ENCODE measurements at places on chromosomes 2 and 18.
A peak's percentile ranks its signal among the peaks of the same experiment; 100 is the strongest.

GRCh38 chr2:182866461-182867406 lies at the start of gene FRZB:
TSS of gene FRZB (minus strand) at chr2:182866637. CDS start at chr2:182866552, 85 bp downstream.
- DNase-seq: peak; percentile 52

GRCh38 chr2:224927646-224928173 lies 114.6 kb downstream of the DOCK10 start:
- DNase-seq: no peak

- DNase-seq: peak; percentile 87
These were observed 8.7 kb downstream of the CEP68 start for GRCh38 chr2:65064728-65065552.

- DNase-seq: no peak
These were observed 170.1 kb downstream of the LAMA1 start for GRCh38 chr18:6947338-6948030.

- peak; percentile 78 for DNase-seq
These were observed 73.6 kb downstream of the NPAS2 start for GRCh38 chr2:100893392-100894104.

GRCh38 chr2:119305497-119306195 lies 61.0 kb downstream of the C2orf76 start:
- DNase-seq: no peak

GRCh38 chr2:212299333-212299732 lies 239.3 kb downstream of the ERBB4 start:
- no peak for DNase-seq

GRCh38 chr18:62486290-62486964 lies 36.4 kb upstream of the ZCCHC2 start:
- DNase-seq: peak; percentile 13

DNA sequence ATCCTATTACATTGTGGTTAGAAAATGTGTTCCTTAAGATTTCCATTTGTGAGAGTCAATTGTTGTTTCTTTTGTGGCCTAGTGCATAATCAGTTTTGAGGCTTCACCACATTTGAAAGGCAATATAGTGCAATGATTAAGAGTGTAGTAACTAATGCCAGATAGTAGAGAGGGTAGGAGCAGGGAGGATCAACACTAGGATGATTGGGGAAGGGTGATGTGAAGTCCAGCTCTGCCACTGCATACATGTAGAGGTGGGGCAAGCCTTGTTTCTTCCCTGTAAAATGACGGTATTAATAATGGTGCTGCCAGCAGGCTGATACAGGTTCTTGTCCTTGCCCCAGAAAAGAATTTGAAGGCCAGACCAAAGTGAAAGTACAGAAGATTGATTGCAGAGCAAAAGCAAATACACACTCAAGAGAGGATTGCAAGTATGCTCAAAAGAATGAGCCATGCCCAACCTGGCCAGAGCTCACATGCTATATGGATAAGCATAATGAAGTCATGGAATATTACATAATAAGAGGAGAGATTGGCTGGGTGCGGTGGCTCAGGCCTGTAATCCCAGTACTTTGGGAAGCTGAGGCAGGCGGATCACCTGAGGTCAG lies 8.0 kb downstream of the SP100 start:
- no peak for DNase-seq

- no peak for DNase-seq
These were observed 5.8 kb upstream of the PEX13 start for GRCh38 chr2:61011678-61012077.

GRCh38 chr2:120670371-120670770 lies 65.3 kb upstream of the GLI2 start:
- no peak for DNase-seq

DNA sequence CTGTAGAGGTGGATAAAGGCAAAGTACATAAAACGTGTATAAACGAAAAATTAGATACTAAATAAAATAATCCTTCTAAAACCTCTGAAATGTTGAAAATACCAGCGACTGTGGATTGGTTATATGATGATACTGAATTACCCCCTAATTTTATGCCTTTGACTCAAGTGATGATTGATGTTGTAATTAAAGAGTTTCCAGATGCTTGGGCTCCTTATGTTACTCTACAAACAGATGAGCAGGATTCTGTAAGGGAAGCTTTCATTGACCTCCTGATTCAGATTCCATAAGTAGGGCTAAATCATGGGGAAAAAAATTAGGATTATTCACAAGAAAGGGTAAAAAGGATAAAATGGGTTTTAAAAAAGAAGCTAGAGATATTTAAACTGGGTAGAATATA lies 418.2 kb upstream of the SLC39A10 start:
- DNase-seq: no peak

DNA sequence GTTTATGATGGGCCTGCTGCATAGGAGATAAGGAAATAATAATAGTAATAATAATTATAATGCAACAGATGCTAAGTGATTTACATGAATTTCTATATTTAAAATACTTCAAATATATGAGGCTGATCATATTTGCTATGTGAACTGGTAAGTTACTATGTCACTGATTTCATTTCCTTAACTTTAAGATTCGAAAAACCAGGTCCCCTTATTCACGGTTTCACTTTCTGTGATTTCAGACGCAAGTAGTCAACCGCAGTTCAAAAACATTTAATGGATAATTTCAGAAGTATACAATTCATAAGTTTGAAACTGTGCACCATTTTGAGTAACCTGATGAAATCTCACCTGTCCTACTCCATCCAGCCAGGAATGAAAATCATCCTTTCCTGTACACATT lies 1697.1 kb upstream of the LRRTM1 start:
- no peak for DNase-seq

- DNase-seq: no peak
These were observed 142.0 kb downstream of the COL6A3 start for GRCh38 chr2:237271698-237272652.

- peak; percentile 56 for DNase-seq
These were observed 101.0 kb downstream of the UNC80 start for GRCh38 chr2:209872675-209873074.

DNA sequence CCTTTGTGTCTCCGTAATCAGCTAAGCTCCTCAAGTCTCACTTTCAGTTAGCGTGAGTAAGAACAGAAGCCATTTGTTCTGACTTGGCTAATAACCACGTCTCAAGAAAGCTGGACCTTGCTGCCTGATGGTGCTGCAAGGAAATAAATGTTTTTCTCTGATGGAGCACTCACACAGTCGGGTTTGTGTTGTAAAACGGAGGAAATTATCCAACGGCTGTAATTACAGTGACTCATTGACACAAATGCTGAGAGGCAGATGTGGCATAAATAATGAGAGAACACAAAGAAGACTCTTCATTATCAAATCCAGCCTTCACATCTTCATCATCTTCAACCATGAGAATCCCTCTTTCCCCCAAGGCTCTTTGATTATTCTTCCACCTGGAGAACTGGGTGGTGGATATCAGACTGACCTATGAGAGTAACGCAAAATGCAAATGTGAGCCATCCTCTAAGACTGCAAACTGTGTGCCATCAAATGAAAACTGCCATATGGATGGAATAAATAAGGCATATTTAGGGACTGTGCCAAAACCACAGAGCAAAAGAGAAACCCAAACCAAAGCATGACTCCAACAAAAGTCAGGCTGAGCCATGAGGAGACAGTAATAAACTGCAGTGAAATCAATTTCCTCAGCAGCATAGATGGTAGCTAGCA lies 252.6 kb downstream of the RND3 start:
- peak; percentile 71 for DNase-seq

DNA sequence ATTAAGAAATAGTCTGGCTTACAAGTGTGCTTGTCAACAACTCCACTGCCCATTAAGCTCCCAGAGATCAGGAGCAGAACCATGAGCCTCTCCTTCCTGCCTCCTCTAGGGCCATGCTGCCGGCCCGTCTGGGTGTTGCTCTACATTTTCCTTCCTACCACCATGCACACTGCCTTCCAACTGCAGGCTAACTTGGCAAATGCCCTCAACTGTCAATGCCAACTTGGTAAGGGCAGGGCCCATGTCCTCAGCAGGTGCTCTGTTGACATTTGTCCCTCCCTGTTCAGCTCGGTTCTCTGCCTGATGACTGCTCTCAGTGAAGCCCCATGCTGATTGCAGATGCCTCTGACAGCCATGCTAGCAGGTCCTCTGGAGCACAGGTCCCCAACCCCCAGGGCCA lies 345.2 kb downstream of the ALK start:
- no peak for DNase-seq

DNA sequence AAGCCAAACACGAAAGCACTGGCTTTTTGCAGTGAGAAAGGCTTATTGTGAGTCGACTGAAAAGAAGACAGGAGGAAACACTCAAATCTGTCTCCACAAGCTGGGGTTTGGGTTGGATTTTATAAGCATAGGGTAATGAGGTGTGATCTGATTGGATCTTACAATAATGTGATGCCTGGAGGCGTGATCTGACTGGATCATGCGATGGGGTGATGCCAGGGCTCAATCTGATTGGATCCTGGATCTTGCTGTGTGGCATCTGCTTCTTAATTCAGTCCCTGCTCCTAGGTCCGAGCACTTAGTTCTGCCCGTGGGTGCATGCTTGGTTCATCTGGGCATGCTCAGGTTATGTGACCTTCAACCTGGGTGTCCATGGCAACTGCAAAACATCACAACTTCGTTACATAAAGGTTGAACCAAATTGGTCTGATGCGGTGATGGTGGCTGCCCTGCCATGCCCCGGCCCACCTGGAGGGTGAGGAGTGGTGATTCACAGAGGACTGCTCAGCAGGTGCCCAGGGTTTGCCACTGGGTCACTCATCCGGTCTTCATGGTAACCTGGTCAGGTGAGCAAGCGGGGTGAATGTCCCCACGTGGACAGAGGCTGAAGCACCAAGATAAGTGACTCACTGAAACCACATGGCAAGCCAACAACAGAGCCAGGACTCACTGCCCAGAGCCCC lies 111.0 kb downstream of the KCNF1 start:
- no peak for DNase-seq

DNA sequence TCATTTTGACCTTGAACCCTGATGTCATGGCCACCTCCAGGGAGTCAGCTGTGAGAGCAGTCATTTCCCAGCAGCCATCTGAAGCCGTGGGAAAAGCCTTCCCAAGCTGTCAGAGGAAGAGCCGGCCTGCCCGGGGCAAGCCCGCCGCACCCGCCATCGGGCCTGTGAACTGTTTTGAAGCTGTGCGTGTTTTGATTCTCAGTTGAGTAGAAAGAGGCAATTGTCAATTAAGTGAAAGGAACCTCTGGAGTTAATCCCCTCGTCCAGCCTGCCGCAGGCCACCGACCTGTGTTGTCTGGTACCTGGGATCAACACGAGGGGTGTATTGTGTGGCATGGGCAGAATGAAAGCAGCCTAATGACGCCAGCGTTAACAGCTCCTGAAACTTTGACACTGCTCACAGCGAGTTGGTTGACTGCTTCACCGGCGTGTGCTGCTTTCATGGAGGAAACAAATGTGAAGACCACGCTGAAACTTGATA lies 318.4 kb downstream of the AGAP1 start:
- no peak for DNase-seq

DNA sequence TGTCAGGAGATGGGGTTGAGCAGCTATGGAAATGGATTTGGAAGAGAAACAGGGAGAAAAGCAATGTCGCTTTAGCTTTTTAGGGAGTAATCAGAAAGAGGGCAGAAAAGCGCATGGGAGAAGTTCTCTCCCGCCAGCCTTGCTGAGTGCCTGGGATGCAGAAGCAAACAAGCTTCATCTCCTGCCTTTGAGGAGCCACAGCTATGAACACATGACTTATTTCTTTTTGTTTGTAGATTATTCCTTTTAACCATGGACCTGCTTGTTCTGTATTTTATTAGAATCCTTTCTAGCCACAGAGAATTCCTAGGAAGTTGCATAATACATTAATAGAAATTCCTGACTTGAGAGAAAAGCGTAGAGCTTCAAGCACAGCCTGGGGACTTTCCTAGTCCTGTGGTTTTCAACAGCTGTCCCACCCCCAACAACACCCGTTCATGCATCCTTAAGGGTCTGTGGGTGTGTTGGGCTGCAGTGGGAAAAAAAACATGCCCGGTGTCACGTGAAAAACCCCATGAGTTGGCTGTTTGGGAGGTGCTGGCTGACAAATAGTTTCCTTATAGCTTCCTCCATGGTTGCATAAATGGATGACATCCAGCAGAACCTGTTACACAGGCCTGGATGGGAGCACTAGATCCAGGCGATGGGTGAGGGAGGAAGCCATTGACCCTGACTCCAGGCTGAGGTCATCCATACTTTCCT lies 14.9 kb downstream of the SLC9A4 start:
- no peak for DNase-seq

DNA sequence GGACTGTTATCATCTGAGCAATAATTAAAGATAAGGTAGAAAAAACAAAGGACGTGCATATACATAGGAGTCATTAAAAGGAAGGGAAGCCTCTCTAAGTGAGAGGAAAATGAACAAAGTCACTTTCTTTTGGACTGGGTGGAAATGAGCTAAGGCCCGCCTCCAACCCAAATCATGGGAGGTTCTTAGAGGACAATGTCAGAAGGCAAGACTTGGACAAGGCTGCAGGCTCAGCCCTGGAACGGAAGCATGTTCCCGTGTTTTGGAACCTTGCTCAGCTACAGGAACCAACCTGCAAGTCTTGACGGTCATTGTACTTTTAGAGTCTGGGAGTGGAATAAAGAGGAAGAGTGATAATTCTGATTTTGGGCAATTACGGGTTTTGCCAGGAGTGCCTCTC lies 59.4 kb upstream of the EPB41L3 start:
- DNase-seq: no peak

DNA sequence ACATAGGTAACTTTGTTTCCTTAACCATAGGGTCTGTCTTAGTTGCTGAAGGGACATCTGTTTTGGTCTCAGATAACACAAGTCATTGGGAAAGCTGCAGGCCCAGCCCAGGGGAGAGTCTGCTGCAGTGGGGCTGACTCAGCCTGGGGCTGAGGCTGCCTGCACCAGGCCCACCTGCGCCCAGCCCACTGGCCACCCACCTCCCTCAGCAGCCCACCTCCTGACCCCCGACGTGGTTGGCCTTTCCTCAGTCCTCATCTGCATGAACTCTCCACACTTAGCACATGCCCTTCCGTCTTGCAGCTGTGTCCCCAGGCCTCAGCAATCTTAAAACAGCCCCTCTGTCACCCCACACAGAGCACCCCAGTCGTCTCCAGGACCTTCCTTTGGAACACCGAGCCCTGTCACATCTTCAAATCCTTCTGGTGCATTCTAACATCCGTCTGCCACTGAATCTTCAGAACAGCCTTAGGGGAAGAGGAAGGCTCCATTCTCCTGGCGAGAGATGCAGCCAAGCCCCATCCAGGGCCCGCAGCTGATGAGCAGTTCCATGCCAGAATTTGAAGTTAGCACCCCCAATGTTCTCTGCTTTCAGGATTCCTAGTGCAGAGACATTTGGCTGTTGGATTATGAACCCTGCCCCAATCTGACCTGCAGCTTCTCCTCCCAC lies 231.4 kb downstream of the SEPTIN10 start:
- DNase-seq: no peak

Measured in retinal pigment epithelial cell (primary cell).